ENCODE measurements at places on chromosomes 1 and 21.

DNA sequence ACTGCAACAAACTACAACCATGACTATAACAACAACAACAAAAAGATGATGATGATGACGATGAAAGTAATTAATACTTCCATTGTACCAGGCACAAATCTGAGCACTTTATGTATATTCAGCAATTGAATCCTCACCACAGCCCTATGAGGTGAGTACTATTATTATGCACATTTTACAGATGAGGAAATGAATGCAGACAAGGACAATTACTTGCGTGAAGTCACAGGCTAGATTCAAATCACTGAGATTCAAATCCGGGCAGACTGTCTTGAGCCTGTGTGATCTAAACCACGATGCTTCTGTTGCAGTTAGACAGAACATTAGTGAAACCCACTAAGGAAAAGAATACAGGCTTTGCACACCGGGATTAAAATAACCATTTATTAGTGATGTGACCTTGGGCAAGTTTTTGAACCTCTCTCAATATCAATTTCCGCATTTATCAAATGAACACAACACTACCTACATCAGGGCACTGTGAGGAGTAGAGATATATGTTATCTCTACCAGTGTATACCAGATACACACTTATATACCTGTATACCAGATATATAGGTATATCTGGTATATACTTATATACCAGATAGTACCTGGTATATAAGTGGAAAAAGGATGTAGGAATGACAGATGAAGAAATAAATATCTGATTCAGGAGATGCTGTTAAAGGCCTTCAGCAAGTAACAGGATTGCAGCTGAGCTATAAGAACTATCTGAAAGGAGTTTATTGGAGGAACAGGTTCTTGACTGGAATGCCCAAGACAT lies 34.3 kb upstream of the GALNT2 start:
- DNase-seq = no peak

- no peak for DNase-seq
Observed at GRCh38 chr1:170096806-170097340, 22.4 kb upstream of the KIFAP3 start.

DNA sequence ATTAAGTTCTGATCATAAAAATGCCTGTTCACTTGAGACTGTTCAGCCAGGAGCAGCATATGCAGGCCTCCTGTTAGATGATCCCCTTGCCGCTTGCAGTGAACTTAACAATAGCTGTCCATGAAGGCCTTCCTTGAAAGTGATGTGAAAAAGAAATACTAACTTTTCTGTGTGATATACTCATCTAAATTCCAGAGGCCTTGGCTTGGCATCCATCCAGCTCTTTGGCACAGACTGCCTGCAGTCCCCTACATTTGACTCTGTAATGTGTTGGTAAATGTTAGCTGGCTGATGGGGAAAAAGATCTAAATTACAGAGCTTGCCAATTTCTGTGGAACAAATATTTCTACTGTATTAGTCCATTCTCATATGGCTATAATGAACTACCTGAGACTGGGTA lies 73.7 kb downstream of the KCNK2 start:
- DNase-seq = no peak

- DNase-seq = no peak
Observed at GRCh38 chr1:48878191-48878940, 101.7 kb upstream of the BEND5 start.

GRCh38 chr1:57112148-57112547 lies 146.3 kb upstream of the C8B start:
- DNase-seq = no peak

- DNase-seq = no peak
Observed at GRCh38 chr1:245169376-245169775, 14.6 kb downstream of the KIF26B start.

DNA sequence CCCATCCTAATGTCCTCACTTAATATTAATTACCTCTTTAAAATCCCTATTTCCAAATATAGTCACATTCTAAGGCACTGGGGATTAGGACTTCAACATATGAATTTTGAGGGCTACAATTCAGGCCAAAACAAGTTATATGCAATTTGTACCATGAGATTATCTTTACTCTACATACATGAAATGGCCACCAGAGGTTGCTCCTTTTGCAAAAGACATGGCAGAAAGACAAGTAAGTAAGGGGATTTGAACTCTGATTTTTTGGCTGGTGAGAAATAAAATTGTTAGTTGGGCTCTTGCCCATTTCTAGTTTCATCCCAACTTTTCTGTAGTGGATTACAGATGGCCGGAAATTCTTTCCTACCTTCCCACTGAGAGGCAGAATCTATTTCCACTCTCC lies 4.8 kb upstream of the ALG6 start:
- no peak for DNase-seq

- DNase-seq = no peak
Observed at GRCh38 chr1:60228041-60228491, 154.5 kb upstream of the C1orf87 start.

DNA sequence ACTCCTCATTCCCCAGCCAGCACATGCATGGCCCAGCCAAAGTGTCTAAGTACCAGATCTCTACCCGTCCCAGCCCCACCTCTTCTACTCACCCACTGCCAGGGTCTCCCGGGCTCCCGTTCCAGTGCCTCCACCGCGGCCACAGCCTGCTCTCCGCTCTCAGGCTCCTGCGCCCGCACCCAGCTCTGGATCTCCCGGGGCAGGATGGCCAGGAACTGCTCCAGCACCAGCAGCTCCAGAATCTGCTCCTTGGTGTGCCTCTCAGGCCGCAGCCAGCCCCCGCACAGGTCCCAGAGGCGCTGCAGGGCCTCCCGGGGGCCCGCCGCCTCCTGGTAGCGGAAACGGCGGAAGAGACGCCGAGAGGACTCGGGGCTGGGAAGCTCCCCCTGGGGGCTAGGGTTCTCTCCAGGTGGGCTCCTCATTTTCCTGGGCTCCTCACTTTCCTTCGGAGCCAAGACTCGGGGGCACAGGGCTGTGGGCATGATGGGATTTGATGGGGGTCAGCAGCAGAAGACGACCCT lies 2.5 kb downstream of the ZNF496 start:
- DNase-seq = no peak

DNA sequence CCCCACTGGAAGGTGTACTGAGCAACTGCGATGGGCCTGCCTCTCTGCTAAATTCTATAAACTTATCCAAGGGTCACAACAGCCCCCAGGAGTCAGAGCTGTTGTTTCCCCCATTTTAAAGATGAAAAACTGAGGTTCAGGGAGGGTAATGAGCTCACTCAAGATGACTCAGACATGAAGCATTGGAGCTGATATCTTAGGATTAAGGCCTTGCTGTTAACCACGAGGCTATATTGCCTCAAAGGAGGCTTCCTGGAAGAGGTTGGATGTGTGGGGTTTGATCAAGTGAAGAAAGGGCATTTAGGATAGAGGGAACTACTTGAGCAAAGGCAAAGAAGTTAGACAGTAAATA lies 6.7 kb downstream of the LDLRAP1 start:
- no peak for DNase-seq

DNA sequence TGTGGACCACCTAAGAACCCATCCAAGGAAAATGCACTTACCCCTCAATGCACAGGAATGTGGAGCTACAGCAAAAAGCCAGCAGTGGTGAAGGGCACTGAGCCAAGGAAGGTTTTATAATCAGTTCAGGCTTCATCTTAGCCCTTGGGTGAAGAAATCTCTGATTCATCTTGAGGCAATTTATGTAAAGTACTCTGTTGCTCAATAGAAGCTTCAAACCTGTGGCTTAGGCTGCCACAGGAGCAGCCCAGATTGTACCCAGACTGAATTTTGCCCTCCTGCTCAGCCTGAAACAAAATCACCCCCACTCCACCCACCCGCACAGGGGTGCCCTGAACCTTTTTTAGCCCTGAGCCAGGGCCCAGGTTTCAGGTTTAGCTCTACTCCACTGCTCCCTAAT lies at the start of gene S100A12:
S100A12 (minus strand) TSS at position 111 of the 400 bp plus-strand sequence. CDS start 1,029 bp downstream, outside the sequence.
- no peak for DNase-seq

DNA sequence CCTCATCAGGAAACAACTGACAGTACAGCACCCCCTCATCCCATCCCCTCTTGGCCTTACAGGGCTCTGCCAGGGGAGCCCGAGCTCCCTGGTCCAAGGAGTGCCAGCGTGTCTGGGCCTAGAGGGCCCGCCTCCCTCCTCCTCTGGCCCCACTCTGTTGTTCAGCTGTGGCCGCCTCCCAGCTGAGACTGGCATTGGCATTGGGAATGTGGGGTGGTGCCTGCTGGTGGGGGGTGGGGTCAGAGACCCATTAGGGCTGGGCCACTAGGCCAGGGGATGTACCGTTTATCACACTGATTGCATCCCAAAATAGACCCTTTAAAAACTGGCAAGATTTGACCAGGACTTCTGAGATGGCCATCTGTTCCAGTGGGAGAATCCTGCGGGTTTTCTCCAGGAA lies 1.4 kb downstream of the LDLRAP1 start:
- no peak for DNase-seq

DNA sequence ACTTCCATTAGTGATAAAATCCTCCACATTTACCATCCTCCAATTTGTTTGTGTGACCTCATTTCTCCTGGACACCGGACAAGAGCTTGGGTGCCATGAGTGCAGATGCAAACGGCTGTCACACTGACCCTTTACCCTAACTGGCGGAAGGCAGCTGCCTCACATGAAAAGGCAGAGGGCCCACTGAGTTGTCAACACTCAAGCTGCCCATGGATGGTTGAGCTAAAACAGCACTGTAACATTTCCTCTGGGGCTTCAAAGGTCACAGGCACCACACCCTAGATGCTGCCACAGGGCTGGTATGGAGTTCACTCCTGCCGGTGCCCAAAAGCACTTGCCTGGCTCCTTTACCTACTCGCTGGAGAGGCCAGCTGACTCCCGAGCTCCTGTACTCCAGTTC lies 653.4 kb downstream of the KCNT2 start:
- DNase-seq = no peak

DNA sequence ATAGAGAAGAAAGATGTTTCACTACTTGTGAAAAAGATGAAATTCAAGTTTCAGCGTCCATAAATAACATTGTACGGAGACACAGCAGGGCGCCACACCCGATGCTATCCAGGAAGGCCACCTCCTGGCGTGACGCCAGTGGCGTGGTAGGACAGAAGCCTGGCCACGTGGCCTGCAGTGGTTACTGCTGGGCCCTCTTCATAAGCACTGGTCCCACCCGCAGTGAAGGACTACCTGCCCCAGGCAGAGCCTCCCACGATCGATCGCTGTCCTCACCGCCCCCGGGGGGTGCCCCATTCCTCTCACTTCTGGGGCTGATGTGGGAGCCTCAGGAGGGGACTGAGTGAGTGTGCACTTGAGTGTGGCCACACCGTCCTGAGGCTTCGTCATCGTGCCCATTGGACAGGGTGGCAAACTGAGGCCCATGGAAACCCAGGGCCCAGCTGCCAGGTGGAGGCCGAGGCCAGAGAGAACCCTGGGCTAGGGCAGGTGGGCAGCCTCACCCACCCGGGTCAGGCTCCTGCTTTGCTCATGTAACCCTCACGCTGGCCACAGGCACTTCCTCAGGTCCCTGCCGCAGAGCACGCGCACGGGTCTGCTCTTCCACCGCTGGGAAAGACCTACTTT lies 11.7 kb upstream of the HES5 start:
- DNase-seq = no peak

GRCh38 chr1:44576456-44577150 lies 97.7 kb downstream of the TMEM53 start:
- DNase-seq = no peak

DNA sequence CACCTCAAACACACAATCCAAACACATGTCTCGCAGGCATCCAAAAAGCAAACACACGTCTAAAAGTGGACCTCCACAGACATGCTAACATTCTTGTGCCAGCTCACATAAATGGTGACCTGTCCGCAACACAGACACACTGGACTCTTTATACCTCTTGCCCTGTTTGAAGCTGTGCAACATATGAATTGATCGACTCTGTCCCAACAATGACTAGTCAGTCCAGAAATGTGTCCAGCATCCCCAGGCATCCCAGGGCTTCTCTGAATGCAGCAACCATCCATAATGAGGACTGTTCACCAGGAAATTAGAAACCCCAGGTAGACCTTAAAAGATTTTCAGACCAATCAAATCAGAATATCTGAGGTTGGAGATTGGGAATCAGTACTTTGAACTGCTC lies 3.2 kb downstream of the DDR2 start:
- DNase-seq = no peak

All from activated naive CD4-positive, alpha-beta T cell (primary cell).